ENCODE measurements at places on chromosomes 1 and 21. TPM values are rescaled to one million over a fixed set of nuclear protein-coding genes. Genes with fewer than 3 reads are reported as not detected.

Gene GBP6
- 0.29 TPM for total RNA-seq

Gene PLA2G2A
- not detected for total RNA-seq

Gene ASB17
- total RNA-seq = not detected

Gene AMPD2
- 117 TPM for total RNA-seq

Gene TBX15
- total RNA-seq = not detected

Gene OPRD1
- not detected for total RNA-seq

Gene GRHL3
- not detected for total RNA-seq

Gene CNR2
- total RNA-seq = 0.28 TPM

Gene AK2
- 148 TPM for total RNA-seq

Gene PM20D1
- total RNA-seq = 0.82 TPM
